Right atrium auricular region (tissue), 2 donors: ENCODE measurements at places on chromosomes 5 and 9.

- no peak overlapping the region for H3K4me3 ChIP-seq
- no peak overlapping the region for H3K27ac ChIP-seq
- no peak for DNase-seq
- H3K4me1 ChIP-seq = no peaks in the 10 kb centered on the region
- no peaks in the 10 kb centered on the region for H3K36me3 ChIP-seq
Observed at GRCh38 chr5:69341520-69342161, 9.0 kb upstream of the CCDC125 start.

GRCh38 chr5:78667461-78668103, 19.0 kb upstream of the LHFPL2 start:
- no peaks in the 10 kb centered on the region for H3K4me1 ChIP-seq
- no peaks in the 10 kb centered on the region for H3K36me3 ChIP-seq
- no peak overlapping the region for H3K4me3 ChIP-seq
- H3K27ac ChIP-seq = no peak overlapping the region

DNA sequence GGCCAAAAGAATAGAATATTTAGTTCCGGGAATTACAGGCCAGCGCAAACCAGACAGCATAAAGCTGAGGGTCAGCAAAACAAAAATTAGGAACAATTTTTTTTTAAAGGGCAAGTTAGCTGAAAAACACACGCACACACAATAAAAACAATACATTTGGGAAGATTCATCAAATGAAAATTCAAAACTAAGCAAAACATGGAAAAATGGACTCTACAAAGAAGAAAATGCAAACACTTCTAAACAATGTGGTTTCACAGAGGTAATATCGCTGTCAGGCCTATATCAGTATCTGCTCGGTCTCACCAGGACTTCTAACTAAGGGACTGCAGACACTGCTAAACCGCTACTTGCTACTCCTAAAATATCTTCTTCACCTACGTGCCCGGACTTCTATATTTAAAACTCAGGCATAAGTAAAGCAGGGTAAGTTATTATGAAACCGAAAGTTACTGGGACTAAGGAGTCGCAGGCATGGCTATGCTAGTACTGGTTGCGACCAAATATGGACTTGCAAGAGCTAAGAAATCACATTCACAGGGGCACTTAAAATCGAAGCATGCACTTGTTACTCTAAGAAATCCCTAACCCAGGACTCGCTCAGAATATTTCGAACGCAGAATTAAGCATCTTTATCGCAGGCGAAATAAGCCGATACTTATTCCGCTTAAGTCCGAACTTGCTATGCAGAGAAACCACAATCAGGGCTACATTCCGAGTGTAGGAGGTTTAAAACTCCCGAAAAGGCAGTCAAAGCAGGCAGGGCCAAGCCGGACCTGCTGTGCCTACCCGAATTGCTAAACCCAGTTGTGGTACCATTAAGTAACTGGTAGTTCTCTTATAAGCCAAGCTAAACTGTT, 2.3 kb downstream of the ANXA2R start:
- no peaks in the 10 kb centered on the region for H3K27me3 ChIP-seq
- H3K36me3 ChIP-seq = no peaks in the 10 kb centered on the region
- H3K27ac ChIP-seq = peak overlapping the region; percentile 70
- no peaks in the 10 kb centered on the region for H3K4me1 ChIP-seq

GRCh38 chr5:90071656-90072055, 337.9 kb downstream of the CETN3 start:
- H3K27ac ChIP-seq = no peak overlapping the region
- H3K27me3 ChIP-seq = no peaks in the 10 kb centered on the region
- H3K4me3 ChIP-seq = no peak overlapping the region
- no peaks in the 10 kb centered on the region for H3K36me3 ChIP-seq

DNA sequence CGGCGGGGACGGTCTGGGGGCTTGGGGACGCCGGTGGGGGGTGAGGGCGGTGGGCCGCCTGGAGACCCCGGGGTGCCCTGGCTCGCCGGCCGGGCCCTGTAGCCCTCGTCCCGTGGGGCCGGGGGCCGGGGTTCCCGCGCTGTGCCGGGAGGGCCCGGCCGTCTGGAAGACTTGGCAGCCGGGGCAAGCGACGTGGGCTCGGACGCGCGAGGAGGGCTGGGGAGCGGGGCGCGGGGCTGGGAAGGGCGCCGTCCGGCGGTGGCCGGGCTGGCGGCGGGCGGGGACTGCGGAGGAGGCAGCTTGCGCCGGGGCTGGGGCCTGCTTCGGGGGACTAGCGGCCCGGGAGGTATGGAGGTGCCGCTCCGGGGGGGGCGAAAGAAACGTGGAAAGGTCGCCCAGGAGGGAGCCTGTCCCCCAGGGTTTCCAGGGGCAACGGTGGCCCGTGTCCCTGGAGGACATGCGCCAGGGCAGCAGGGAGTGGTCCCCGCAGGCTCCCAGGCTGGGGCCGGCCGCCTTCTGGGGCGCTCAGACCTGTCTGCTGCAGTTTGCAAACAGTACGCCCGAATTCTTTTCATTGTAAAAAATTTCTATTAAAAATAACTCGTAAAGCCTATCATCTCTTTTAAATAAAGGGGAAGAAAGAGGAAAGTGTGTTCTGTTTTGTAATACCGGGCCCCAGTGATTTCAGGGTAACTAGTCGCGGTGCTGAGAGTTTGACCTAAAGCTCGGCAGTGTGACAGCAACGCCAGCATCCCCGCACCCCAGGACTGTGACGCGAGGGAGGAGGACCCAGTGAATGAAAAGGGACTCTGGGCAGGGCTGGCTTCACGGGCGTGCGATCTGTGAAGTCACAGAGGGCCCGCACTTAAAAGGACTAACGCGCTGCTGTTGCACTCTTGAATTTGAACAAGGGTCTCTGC, 752 bp upstream of the ANKH start:
- peak overlapping the region; percentile 98 for H3K27ac ChIP-seq
- DNase-seq = peak; percentile 91
- no peaks in the 10 kb centered on the region for H3K4me1 ChIP-seq
- no peaks in the 10 kb centered on the region for H3K27me3 ChIP-seq

GRCh38 chr5:119328753-119329602, 26.8 kb upstream of the TNFAIP8 start:
- H3K27me3 ChIP-seq = no peaks in the 10 kb centered on the region
- DNase-seq = no peak
- H3K4me3 ChIP-seq = no peak overlapping the region
- H3K4me1 ChIP-seq = peaks cover 7% of the 10 kb centered on the region

DNA sequence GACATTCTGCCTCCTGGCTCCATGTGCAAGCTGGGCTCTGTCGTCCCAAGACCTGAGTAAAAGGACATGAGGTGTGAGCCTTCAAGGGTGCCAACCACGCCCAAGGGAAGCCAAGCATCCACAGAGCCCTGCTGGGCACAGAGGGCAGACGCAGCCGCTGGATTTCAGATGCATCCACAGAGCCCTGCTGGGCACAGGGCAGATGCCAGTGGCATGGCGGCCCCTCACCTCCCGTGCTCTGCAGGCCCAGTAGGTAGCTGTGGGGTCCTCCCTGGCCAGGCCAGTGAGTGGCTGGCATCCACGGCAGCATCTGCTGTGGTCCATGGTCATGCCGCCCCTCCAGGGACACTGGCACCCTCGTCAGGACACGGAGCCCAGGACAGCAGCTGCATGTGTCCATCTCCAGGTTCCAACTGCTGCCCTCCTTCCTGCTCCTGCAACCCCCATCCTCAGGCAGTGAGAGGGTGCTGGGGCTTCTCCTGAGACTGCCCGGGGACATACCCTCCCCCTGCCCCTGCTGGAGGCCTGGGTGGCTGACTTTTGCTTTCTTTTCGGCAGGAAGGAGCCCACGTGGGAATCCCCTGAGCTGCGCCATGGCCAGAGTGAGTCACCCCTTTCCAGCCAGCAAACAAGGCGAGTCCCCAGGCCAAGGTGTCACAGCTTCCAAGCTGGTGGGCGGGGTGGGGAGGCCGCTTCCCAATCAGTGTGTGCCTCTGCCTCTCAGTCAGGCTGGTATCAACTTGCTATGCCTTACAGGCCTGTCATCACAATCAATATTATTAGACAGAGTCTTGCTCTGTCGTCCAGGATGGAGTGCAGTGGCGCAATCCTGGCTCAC, 4.0 kb upstream of the TRAF2 start:
- H3K4me1 ChIP-seq = peaks cover 28% of the 10 kb centered on the region
- H3K27me3 ChIP-seq = no peaks in the 10 kb centered on the region
- H3K36me3 ChIP-seq = no peaks in the 10 kb centered on the region
- H3K27ac ChIP-seq = no peak overlapping the region
- H3K4me3 ChIP-seq = no peak overlapping the region
- peak; percentile 80 for DNase-seq

- peaks cover 30% of the 10 kb centered on the region for H3K4me1 ChIP-seq
- DNase-seq = no peak
- peaks cover 7% of the 10 kb centered on the region for H3K36me3 ChIP-seq
- peak overlapping the region; percentile 43 for H3K27ac ChIP-seq
- H3K27me3 ChIP-seq = no peaks in the 10 kb centered on the region
Observed at GRCh38 chr9:70125621-70126263, 82.1 kb downstream of the MAMDC2 start.

- no peak overlapping the region for H3K27ac ChIP-seq
- H3K4me1 ChIP-seq = no peaks in the 10 kb centered on the region
- no peak for DNase-seq
Observed at GRCh38 chr5:151937851-151938250, 13.2 kb upstream of the GLRA1 start.

- no peaks in the 10 kb centered on the region for H3K36me3 ChIP-seq
- no peak overlapping the region for H3K27ac ChIP-seq
- no peak for DNase-seq
- H3K4me3 ChIP-seq = no peak overlapping the region
- no peaks in the 10 kb centered on the region for H3K27me3 ChIP-seq
Observed at GRCh38 chr5:165525271-165525670, 2019.9 kb downstream of the MAT2B start.

DNA sequence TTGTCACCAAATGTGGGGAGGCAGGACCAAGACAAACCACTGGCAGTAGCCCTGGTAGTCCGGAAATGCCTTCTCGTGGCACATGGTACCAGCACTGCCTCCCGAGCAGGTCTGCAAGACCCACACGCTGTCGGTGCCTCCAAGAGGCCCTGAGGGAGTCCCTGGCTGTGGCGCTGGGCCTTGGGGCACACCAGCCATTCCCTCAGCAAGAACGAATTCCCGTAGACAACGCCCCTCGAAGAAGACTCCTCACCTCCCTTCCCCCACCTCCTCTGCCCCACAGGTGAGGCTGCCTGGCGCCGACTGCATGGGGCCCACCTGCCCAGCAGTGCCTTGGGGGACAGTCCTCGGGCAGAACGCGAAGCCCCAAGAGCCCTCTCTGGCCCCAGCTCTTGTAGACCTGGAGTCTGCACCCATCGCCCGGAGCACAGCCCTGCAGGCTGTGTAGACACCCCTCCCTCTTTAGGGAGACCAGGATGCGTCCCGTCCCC, 56.0 kb downstream of the EXD3 start:
- H3K4me1 ChIP-seq = no peaks in the 10 kb centered on the region
- H3K27me3 ChIP-seq = no peaks in the 10 kb centered on the region
- no peak for DNase-seq
- no peaks in the 10 kb centered on the region for H3K36me3 ChIP-seq

DNA sequence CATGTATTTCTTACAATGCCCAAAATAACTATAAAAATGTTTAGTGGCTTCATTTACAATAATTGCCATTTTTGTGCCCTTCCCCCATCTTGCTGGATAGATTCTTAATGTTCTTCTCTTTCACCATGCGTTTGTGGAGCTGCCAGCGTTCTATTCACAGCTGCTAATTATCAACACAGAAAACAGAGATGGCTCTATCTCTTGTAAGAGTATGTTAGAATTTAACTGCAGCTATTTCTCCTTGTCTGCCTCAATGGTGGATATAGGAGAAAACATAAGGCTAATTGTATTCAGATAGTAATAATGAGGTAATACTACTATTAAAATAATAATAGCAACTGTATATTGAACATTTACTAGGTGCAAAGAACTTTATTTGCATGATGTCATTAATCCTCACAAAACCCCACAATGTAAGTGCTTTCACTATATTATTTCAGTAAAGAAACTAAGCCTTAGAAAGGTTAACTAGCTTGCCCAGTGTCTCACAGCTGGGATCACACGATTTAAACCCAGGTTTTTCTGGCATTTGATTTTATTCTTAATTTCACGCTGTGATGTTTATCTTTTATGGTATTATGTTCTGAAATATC, 50.1 kb downstream of the JAKMIP2 start:
- no peak overlapping the region for H3K27ac ChIP-seq
- DNase-seq = no peak
- no peaks in the 10 kb centered on the region for H3K36me3 ChIP-seq

DNA sequence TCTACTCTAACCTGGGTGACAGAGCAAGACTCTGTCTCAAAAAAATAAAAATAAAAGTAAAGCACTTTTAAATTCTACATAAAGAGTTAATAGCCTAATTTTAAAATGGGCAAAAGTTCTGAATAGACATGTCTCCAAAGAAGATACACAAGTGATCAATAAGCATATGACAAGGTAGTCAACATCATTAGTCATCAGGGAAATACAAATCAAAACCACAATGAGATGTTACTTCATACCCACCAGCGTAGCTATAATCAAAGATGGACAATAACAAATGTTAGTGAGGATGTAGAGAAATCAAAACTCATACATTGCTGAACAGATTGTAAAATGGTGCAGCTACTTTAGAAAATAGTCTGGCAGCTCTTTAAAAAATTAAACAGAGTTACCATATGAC, 64.1 kb downstream of the IQGAP2 start:
- H3K4me3 ChIP-seq = no peak overlapping the region
- no peak overlapping the region for H3K27ac ChIP-seq
- H3K36me3 ChIP-seq = no peaks in the 10 kb centered on the region
- no peaks in the 10 kb centered on the region for H3K4me1 ChIP-seq
- no peak for DNase-seq
